Cerebellar nuclear complex (tissue), 1 donor: ENCODE measurements at places on chromosomes 12 and 14.

GRCh38 chr14:66634876-66635275 is 126.9 kb downstream of the GPHN start:
- no peak for DNase-seq

- no peak for DNase-seq
Measured at GRCh38 chr12:120180975-120181374, 13.5 kb downstream of the GCN1 start.

GRCh38 chr14:46399049-46399448 is 252.5 kb downstream of the RPL10L start:
- DNase-seq, result no peak

GRCh38 chr12:58424735-58425392 is 483.5 kb downstream of the ATP23 start:
- no peak for DNase-seq

GRCh38 chr12:51326698-51327439 is 2.9 kb upstream of the BIN2 start:
- DNase-seq, result no peak
